PC-3 (cell line): ENCODE measurements at places on chromosomes 7 and 10. TPM values are rescaled to one million over a fixed set of nuclear protein-coding genes. Genes with fewer than 3 reads are reported as not detected.

DNA sequence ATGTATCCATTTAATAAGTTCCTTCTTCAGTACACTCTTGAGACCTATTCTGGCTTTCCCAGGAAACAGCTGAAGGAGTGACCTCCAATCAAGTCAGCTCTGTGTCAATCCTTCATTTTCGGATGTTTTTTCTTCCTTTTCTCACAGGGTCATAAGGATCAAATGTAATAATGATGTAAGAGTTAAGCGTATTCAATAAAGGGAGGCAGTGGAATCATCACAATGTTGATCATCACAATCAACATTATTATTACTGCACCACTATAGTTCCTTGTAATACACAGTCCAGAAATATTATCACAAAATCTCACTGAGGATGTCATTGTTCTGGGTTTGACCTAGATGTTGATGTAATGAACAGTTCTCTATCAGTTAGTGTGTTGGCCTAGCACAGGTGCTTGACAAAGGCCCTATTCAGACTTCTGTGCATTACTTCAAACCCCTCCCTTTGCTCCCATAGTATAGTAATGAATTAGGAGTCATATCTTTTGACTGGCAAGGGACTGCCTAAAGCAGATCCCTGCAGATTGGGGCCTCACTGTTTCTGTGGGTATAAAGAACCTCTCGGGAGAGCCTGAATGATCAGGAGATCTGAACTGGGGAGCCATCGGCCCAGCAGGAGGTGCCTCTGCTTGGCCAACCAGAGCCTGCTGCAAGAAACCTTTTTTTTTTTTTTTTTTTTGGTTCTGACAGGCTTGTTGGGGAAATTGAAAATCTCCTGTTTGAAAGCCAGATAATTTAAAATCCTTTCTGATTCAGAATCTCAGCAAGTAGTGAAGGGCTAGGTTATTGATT lies 100.6 kb downstream of the KAT6B start:
- peak; percentile 59 for DNase-seq

The SPAM1 gene
- total RNA-seq = not detected in 2 replicates

The CLRN3 gene
- total RNA-seq = not detected in 2 replicates

- DNase-seq = no peak
These were observed 142.7 kb downstream of the ADARB2 start for GRCh38 chr10:1594372-1595241.

DNA sequence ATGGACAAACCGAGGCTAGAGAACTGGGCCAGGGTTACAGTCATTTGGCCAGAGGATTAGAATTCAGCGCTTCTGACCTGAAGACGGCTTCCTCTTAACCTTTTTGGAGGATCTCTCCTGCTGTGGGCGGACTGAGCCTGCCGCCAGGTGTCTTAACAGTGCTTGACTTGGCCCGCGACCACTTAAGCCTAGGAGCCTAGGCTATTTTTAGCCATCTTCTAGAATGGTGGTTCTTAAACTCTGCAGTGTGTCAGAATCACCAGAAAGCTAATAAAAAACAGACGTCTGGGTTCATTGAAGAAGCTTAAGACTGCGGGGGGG lies 722 bp downstream of the MDH2 start:
- peak; percentile 30 for DNase-seq

The LLCFC1 gene
- not detected in 2 replicates for total RNA-seq

The MKI67 gene
- 66.0 and 84.9 TPM in 2 replicates for total RNA-seq

The SHH gene
- 0.11 and 0.12 TPM in 2 replicates for total RNA-seq

DNA sequence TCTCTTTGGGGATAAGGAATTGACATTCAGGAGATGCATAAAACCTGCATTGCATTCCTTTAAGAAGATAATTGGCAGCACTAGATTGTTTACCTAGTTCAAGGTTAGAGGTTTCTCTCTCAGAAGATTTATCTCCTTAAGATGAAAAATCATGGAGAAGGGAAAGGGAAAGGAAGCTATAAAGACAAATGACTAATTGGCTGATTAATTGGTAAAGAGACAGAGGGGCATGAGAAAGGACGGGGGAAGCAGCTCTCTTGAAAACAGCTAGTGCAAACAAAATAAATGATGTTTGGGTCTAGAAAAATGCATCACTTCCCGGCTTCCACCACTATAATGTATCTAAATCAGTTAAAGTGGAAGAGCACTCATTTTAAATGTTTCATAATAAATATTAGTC lies 941.2 kb downstream of the XPNPEP1 start:
- no peak for DNase-seq

DNA sequence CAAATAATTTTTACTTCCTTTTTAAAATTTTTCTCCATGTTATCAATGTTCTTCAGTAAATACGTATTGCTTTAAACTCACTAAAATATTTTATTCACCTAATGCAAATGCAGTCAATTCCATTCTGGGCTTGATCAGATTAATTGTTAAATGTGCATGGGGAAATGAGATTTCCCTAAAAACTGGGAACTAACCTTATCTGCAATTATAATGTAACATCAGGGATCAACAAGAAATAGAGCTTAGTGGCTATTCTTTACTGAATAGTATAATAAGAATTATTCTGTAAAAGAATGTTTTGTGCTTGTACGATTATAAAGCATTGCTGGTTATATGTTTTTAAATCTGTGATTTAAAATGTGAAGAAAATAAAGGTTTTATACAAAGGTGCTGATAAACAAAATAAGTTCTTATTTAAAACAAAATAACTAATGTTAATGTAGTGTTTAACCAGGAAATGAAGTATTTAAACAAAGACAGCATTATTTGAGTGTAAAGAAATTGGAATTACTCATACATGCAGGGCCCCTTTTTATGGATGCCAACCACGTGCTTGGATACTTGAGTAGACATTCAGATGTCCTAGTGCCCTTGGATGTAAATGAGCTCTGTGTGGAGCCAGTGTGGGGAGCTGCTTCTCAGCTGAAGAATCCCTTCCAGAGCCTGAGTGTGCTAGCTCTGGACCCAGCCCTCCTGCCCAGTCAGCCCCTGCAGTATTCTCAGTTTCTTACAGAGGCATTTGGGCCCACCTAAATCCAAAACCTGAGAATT lies 84.2 kb downstream of the REEP3 start:
- DNase-seq = peak; percentile 45

DNA sequence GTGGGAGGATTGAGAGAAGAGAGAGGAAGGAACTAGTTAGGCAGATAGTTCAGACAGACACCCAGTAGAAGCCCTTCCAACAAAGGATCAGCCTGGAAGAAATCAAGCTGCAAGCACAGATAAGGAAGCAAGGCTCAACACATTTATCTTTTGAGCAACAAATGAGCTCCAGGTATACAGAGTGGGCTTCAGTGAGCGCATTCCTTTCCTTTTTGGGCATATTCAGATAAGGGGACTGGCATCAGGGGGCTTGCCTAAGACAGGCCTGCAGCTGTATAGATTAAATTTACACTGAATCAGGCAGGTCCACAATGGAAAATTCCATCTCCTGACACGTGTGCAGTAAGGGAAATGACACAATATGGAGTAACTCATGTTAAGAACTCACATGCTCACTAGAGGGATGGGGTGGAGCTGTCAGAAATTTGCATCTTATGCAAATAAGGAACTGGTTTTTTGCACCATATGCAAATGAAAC lies 147.2 kb downstream of the AKR1D1 start:
- DNase-seq = no peak

The GIMAP8 gene
- total RNA-seq = not detected in 2 replicates

GRCh38 chr7:78090616-78091015 lies 292.0 kb downstream of the PHTF2 start:
- DNase-seq = no peak

DNA sequence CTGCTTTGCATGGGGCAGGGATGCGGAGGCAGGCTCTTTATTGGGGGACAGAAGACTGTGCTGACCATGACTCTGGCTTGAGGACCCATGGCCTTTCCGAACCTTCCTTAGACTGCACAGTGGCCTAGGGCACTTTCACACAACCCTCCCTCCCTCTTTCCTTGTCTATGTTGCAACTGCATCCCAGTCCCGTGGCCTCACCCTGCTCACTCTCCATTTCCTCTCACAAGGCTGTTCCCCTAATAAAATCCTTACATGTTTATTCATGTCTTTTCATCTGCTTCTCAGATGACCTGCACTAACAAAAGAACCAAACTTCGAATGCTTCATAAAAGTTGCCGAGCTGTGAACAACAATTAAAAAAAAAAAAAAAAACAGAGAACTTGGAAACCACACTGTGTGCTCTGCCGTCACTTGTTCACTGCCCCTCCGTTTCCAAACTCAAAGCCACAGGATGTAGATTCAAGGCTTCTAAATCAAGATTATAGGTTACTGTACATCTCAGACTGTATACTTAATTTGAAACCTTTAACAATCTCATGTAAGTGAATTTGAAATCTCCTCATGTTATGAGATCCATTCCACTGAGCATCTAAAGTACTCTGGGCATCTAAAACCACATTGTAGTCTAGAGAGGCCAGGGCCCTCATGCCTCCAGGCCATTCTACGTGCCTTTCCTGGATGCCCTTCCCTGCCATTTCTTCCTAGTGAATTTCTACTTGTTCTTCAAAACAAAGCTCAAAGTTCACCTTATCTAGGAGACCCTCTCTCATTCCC lies 265.9 kb downstream of the SNX13 start:
- peak; percentile 22 for DNase-seq

The FXYD4 gene
- not detected in 2 replicates for total RNA-seq

GRCh38 chr7:158053183-158053915 lies 534.3 kb downstream of the PTPRN2 start:
- DNase-seq = no peak

The CLDN15 gene
- 6.7 and 9.9 TPM in 2 replicates for total RNA-seq

The CYREN gene
- total RNA-seq = 48.2 and 66.8 TPM in 2 replicates

The LRRC72 gene
- total RNA-seq = not detected in 2 replicates

The HOXA3 gene
- total RNA-seq = 4.5 and 13.8 TPM in 2 replicates

DNA sequence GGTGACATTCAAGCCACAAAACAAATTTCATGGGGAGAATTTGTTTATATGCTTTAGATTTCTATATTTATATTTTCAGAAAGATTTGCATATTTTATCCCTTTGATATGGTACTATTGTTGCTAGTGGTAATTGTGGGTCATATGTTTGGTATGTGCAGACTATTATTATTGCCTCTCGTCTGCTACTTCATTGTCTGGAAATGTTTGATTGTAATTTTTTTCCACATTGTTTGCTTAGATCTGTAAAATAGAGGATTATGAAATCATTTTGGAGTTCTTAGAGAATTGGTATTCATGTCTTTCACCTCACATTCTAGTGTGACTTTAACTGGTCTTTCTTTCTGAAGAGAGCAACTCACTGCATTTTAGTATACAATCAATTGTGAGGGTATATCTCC lies 44.7 kb downstream of the MYO3A start:
- DNase-seq = no peak

DNA sequence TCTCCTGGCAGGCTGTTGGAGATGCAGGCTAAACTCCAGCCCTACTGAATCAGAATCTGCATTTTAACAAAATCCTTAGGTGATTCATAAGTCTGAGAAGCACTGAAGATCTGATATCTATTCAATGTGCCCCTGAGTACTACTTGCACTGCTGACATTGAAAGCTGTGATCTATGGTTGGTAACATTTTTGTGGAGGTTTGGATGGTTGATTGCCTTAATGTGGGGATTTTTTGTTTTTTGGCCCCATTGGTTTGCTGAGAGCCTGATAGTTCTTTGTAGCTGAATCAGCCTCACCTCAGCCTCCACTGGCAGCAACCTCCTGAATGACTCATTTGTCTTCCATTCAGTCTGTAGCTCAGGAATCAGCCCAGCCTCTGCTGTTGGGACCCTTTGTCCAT lies 14.7 kb upstream of the LRRN3 start:
- peak; percentile 34 for DNase-seq

DNA sequence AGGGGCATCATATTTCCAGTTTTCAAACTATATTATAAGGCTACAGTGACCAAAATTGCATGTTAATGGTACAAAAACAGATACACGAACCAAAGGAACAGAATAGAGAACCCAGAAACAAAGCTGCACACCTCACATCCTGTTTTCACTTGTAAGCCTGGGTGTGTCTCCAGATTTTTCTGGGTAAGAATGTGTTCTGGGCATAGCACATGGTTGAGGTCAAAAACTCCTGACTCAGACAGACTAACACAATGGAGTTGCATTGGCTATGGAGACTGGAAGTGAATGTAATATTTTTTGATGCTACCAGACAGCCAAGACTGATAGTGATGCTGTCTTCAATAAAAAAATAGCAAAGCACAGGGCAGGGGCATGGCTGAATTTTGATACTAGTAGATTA lies 1175.2 kb downstream of the NXPH1 start:
- peak; percentile 9 for DNase-seq
